Neural crest cell (in vitro differentiated cells): ENCODE measurements at places on chromosomes 3 and 15. TPM values are rescaled to one million over a fixed set of nuclear protein-coding genes. Genes with fewer than 3 reads are reported as not detected.

DNA sequence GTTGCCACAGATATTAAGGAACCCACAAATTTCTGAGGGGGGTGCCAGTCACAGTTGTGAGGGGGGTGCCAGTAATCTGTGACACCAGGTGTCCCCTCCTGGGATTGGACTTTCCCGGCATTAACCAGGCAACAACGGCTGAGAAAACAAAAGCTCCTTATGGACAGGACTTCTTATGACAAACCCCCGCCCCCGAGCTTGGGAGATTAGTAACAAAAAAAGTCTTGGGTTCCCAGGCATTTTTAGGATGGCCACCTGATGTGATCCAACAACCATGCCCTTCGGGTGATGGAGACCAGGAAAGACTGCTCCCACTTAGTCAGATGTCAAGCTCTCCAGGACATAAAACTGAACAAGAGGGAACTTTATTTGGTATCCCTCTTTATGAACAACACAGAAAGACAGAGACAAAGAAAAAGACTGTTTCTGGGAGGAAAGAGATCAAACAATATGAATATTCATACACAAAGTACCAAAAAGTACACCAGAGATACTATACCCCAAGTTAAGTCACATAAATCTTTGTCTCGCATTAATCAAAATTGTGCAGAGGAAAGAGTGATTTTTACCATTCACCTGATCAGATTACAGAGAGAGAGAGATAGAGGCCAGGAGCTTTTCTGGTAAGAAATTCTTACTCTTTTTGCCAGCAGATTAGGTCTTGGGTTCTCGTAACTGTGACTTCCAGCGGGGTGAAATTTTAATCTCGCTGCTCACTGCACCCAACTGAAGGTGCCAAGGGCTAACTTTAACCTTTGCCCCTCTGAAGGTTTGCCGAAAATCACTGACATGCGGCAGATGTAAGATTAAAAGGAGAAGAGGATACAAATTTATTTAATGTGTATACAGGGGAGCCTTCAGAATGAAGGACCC is 61.6 kb downstream of the OSTN start:
- DNase-seq: no peak

The CDAN1 gene
- total RNA-seq: 32.7 and 41.0 TPM in 2 replicates

DNA sequence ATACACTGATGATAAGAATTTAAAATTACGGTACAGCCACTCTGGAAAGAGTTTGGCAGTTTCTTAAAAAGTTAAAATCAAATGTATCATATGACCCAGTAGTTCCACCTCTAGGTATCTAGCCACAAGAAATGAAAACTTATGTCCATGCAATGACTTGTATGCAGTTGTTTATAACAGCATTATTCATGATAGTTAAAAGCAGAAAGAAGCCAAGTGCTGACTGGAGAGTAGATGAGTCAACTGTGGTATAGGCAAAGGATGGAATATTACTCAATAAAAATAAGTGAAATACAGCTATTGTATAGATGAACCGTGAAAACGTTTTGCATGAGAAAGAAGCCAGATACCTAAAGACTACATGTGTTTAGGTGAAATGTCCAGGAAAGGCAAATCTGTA is 14.8 kb downstream of the GPR87 start:
- no peak for DNase-seq

The TXNRD3 gene
- 12.8 and 13.8 TPM in 2 replicates for total RNA-seq

- no peak for DNase-seq
Measured at GRCh38 chr3:181212271-181212670, 222.7 kb upstream of the DNAJC19 start.

DNA sequence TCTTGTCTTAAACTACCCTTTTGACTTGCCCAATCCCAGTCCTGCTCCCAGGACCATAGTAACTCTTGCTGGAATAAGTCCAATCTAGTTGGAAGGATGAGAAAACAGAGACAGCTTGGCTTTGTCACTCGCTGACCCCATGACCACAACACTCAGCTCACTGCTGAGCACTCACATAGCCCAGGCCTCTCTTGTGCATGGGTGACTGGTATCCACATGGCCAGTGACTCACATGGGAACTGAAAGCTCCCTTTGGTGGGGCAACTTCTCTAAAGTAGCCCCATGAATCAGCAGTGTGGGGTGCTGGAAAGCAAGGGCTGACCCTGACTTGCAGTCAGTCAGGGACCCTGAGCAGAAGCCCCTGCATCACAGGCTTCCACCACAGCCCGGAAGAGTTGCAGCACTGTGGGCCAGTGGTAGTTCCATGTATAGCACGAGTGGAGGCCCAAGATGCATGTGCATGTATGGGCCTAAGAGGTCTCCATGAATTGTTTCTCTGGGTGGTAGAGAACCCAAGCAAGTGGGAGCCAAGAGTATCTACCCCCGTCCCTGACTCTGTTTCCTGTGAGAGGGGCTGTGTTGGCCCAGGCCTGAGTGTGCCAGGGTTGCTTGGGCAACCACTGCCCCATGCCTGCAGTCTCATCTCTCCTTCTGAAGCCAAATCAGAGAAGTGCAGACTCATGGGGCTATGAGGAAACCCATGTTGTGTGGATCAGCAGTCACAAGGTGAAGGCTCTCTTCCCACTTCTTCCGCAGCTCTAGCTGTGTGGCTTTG is 62.1 kb upstream of the XCR1 start:
- DNase-seq: no peak

DNA sequence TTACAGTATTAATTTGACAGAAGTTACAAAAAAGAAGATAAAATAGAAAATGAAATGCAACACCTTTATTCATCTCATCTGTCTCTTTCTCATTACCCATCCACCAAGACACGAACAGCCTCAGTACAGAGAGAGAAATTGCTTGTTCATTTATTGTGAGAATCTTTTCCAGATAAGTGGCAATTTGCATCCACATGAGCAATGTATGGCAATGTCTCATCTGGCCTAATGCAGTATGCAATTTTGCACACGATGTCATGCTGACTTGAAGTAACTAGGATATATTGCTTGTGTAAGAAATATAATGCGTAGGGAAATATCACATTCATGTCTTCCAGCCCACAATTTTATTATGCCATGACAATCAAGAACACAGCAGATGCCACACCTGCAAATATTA is 866.9 kb downstream of the ROBO1 start:
- DNase-seq: no peak

The ARHGEF3 gene
- total RNA-seq: 4.2 and 4.3 TPM in 2 replicates

The TGM4 gene
- not detected in 2 replicates for total RNA-seq

- DNase-seq: no peak
Measured at GRCh38 chr3:116785226-116785625, 75.6 kb downstream of the TUSC7 start.

- no peak for DNase-seq
Measured at GRCh38 chr15:70827721-70828120, 26.2 kb downstream of the LARP6 start.

GRCh38 chr15:74781431-74782258 is at the start of gene CSK:
Gene CSK (plus strand): TSS chr15:74782080. CDS start chr15:74798298, 16,218 bp downstream.
- DNase-seq: peak; percentile 69

DNA sequence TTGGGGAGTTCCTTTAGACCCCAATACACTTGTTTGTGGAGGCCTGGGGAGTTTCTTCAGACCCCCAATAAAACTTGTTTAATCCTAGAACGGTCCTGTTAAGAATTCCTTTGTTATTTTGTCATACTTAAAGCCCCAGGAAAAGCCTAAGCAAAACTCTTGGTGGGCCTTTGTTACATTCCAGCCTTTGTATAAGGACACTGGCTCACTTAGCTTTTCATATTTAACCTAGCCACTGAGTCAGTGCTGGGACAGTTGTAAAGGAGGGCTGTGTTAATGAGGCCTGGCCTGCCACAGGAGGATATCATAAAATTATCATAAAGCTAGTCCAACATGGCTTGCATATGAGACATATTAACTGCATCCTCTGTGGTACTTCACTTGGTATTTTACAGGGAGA is 760.1 kb downstream of the ZNF385D start:
- DNase-seq: no peak

- no peak for DNase-seq
Measured at GRCh38 chr15:60835020-60835419, 356.1 kb upstream of the ICE2 start.
